ENCODE measurements at places on chromosomes 7 and 10.

DNA sequence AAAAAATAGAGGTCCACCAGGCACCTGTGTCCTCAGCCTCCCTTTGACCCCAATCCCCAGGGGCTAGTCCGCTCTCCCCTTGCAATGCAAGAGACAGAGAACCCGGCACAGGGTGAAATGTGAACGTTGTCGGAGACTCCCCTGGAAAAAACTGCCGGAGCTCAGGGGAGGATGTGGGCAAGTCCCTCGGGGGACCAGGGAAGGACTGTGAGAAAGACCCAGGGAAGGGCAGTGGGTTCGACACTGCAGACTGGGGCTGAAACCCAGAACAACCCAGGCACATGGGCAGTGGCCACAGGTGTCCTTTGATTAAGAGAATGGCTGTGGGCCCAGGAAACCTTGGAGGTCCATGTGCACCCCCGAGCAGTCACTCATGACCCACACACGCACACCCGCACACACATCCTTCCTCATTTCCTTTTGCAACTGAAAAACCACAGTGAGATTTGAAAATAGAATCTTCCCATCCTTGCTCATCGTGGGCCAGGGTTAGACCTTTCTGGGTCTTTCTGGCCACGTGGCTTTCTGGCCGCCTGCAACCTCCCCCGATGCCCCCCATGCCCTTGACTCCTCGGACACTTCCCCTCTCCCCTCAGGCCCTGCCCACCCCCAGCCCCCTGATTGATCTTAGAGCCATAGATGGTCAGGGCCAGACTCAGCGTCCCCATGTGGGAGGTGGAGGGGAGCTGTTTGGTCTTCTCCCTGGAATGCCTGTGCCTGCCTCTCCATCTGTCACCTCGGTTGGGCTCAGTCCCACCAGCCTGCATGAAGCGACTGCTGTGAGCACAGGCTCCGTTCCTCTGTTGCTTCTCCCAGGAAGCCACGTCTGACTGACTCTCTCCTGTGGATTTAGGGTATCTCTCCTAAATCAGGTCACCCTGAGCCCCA lies 7.9 kb downstream of the LAT2 start:
- no peak for DNase-seq

- no peak for DNase-seq
Observed at GRCh38 chr7:2996141-2996540, 47.5 kb downstream of the CARD11 start.

GRCh38 chr7:75689246-75690099 lies 49.3 kb downstream of the HIP1 start:
- DNase-seq: no peak

- no peak for DNase-seq
Observed at GRCh38 chr10:69458430-69459100, 7.3 kb downstream of the TSPAN15 start.

DNA sequence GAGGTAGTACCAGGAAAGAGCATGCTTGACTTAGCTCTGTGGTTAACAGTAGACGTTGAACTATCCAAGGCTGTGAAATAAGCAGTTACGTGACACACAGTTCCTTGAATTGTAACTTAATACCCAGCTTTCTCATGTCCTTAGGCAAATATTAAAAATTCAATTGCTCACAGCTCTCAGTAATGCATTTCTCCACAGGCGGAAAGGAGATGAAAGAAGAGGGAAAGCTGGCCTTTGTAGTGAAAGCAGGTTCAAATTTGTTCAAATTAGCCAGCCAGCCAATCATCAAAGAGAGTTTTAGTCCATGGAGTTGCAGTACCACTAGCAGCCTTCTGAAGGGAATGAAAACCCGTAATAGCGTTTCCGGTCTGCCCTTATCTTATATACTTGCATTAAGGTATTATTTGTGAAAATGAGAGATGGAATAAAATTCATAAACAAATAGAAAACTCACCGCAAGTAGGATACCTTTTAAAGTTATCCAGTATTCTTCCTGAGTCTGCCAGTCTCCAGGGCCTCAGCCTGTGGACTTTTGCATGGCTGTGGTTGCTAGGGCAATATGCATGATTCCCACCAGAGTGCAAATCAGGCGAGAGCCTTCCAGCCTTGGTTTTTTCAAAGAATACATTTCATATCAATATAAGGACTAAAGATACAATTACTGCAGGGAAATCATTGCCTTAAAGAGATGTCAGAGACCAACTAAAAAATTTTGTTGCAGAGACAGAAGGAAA lies 795.5 kb downstream of the TNS3 start:
- no peak for DNase-seq

DNA sequence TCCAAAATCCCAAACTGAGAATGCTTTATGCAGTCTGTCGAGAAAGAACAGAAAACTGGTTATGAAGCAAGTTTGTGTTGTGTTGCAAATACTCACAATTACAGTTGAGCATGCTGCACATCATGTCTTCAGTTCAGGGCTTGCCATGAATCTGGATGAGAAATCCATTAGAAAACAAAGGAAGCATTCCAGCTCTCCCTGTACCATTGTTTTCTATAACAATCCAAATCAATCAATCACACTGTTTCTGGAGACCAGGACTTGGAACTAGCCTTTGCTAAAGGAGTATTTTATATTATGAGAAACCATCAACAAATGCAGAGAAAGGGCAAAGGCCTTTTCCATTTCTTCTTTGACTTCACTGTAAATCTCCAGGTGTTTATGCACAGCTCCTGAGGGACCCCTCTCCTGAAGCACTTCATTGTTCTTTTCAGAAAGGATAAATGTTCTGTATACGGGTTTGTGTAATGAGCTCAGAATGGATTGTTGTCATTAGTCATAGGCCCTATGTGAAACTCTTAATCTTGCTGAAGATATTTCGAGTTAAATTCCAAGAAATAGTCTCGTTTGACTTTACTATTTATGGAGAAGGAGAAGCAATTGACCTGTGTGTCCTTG lies 364.7 kb upstream of the POM121L12 start:
- no peak for DNase-seq

- DNase-seq: no peak
Observed at GRCh38 chr10:100614429-100615095, 78.8 kb downstream of the HIF1AN start.

DNA sequence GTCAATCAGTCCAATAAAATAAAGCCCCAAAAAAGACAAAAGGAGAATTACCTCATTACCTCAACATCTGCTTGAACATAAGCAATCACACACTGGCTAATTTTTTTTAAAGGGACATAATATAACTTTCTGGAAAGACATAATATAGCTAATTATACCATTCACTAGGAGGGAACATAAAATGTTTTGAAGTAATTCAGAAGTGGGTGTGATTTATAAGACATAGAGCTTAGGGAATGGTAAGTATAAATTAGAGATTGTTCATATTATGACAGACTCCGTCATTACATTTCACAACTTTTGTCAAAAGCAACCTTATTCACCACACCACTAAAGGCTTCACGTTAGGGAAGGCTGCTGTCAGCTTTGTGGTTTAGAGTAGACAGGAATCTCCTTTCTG lies 3.8 kb downstream of the SHTN1 start:
- DNase-seq: no peak

DNA sequence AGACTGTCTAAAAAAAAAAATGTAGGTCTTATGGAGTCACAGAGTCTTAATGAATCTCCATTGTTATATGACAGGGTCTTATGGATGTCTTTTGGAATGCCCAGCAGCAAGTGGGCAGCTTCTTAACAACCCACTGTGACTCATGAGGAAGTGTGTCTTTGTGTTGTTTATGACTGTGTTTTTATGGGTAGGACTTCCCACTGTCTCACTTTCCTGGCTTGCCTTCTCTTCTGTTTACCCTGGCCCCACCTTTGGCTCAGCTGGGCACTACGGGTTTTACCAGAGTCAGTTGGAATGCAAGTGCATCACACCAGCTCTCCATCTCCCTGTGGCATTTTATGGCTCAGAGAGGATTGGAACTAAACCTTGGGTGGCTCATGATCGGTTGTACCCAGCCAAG lies 580.5 kb downstream of the AUTS2 start:
- DNase-seq: no peak

GRCh38 chr7:12124028-12124427 lies 87.1 kb upstream of the TMEM106B start:
- no peak for DNase-seq

- DNase-seq: no peak
Observed at GRCh38 chr10:63760034-63760707, 239.0 kb downstream of the REEP3 start.

- no peak for DNase-seq
Observed at GRCh38 chr7:16091701-16092310, 329.5 kb downstream of the CRPPA start.

- DNase-seq: no peak
Observed at GRCh38 chr7:74544706-74545469, 91.2 kb downstream of the GTF2IRD1 start.

GRCh38 chr7:72326365-72326764 lies 85.8 kb downstream of the CALN1 start:
- DNase-seq: no peak

- DNase-seq: no peak
Observed at GRCh38 chr7:398888-399287, 108.9 kb downstream of the FOXL3 start.

- DNase-seq: peak; percentile 25
Observed at GRCh38 chr10:86400705-86401587, 34.4 kb upstream of the GRID1 start.

DNA sequence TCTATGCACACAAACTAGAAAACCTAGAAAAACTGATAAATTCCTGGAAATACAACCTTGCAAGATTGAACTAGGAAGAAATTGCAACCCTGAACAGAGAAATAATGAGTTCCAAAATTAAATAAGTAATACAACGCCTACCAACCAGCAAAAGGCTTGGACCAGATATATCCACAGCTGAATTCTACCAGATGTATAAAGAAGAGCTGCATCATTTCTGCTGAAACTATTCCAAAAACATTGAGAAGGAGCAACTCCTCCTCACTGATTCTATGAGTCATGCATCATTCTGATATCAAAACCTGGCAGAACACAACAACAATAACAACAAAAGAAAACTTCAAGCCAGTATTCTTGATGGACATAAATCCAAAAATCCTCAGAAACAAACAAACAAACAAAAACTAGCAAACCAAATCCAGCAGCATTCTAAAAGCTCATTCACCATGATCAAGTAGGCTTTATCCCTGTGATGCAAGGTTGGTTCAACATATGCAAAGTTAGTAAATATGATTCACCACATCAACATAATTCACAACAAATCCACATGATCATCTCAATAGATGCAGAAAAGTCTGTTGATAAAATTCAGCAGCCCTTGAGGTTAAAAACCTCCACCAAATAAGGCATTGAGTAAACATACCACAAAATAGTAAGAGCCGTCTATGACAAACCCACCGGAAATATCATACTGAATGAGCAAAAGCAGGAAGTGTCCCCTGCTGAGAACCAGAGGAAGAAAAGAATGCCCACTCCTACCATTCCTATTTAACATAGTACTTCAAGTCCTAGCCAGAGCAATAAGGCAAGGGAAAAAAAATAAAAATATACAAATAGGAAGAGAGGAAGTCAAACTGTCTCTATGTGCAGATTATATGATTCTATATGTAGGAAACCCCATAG lies 98.2 kb downstream of the PCDH15 start:
- no peak for DNase-seq

GRCh38 chr10:120755771-120756170 lies 95.4 kb upstream of the WDR11 start:
- no peak for DNase-seq

DNA sequence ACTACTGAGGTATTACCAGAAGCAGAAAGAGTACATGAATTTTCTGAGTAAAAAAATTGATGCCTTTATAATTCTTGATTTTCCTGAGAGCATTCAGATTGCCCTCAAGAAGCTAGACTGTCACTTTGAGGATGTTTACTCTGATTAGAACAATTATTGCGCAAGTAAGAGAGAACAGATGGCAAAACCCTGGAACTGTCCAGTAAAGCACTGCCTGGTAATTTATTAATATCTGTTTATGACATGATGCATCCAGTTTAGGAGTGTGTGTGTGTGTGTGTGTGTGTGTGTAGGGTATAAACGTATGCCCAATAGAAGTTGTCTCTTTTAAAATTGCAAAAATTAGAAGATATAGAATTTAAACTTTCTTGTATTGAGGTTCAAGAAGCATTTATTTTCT lies 379.7 kb downstream of the PHTF2 start:
- DNase-seq: no peak

GRCh38 chr7:41006306-41006995 lies 696.4 kb downstream of the INHBA start:
- no peak for DNase-seq

GRCh38 chr7:24921362-24921679 lies 58.7 kb downstream of the OSBPL3 start:
- no peak for DNase-seq

- no peak for DNase-seq
Observed at GRCh38 chr7:80135309-80136104, 876 bp downstream of the GNAI1 start.

- no peak for DNase-seq
Observed at GRCh38 chr7:6495597-6496262, 48.0 kb upstream of the DAGLB start.

GRCh38 chr10:132788180-132788830 lies 2.4 kb upstream of the NKX6-2 start:
- DNase-seq: no peak

DNA sequence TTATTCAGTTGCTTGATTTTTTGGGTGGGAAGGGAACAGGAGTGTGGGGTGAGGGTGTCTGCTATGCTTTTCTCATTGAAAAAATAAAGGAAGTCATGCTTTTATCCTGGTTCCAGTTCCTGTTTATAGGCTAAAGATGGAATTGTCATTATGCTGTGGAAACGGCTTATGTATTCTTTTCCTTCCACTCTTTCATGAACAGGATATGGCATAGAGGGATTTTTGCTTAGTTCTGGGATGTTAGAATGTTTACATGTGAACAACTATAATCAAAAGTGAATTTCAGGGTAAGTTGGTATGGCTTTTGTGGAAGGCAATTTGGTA lies 35.9 kb upstream of the PTPN12 start:
- no peak for DNase-seq

All from stimulated activated CD8-positive, alpha-beta memory T cell treated with anti-CD3 and anti-CD28 coated beads, Interleukin-7, amount 100 ng/mL, for 1 hour (primary cell).